ENCODE measurements at places on chromosomes 1 and 21.
A peak's percentile ranks its signal among the peaks of the same experiment; 100 is the strongest.

GRCh38 chr1:213987422-213987926 lies 299 bp upstream of the PROX1 start:
- DNase-seq = no peak

GRCh38 chr21:36010801-36011200 lies 49.5 kb downstream of the SETD4 start:
- DNase-seq = no peak

DNA sequence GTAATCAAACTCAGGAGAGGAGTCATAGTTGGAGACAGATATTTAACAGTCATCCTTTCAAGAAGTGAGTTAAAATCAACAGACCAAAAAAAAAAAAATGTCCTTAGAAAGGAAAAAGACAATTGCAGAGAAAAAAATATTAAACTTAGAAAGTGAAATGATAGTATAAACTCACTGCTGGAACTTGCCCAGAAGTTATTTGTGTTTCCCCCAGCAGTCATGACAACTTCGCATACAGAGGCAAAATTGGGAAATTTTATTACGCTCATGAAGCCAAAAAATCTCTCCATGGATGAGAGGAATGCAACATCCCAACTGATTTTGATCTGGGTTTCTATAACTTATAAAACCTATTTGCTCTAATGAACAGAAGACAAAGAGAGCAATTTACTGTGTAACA lies 198.2 kb downstream of the LRRC7 start:
- DNase-seq = no peak

DNA sequence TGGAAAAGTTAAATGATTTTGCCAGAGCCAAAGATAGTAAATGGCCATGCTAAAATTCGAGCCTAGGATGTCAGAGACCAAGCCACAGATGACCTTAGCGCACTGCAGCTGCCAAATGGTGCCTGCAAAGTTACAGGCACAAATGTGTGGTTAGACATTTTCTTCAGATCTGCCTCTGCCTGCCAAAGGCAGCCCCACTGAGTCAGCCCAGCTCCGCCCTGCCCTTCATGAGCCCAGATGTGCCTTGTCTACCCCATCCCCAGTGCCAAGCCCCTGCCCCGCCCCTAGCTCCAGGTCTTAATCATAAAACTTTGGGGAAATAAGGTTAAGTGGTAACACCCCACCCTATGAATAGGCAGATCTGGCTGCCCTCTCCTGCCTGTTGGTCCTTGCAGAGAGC lies 105.9 kb downstream of the DTL start:
- no peak for DNase-seq

DNA sequence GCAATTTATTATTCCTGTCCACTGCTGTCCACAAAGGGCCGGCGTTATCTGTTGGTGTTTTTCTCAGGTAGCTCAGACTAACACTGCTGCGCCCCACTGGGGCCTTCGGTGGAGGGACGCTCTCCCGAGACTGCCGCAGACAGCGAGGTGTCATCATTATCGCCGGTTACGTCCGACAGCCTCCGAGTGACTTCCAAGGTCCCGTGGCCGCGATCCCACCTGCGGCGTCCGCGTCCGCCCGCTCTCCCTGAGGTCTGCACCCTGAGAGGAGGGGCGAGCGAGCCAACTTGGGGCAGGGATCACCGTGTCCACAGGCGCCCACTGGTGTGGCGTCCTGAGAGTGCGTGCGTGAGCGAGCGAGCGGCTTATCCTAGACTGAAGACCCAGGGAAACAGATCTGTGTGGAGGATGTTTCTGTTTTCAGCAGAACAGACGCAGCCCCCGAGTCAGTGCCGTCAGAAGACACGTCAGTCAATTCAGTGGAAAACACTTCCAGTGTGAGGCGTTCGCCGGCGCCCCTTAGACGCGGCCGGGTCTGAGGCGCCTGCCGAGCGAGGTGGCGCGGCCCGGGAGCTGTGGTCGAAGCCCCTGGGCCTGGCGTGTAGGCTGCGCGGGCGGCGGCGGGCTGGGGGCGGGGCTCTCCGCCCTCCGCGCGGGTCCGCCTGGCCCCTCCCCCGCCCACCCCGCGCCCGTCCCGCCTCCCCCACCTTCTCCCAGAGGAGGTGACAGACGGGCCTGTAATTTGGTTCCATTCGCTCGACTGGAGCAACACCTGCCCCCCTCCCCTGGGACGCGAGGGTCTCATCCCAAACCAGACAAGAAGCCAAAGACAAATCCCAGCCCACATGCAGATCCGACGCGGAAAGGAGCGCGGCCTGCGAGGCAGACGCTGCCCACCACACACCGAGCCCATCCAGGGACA lies 12.6 kb downstream of the NHLH2 start:
- no peak for DNase-seq

GRCh38 chr1:214400131-214400530 lies 119.2 kb downstream of the SMYD2 start:
- no peak for DNase-seq

- DNase-seq = no peak
These were observed 40.2 kb downstream of the TBCE start for GRCh38 chr1:235407419-235407818.

DNA sequence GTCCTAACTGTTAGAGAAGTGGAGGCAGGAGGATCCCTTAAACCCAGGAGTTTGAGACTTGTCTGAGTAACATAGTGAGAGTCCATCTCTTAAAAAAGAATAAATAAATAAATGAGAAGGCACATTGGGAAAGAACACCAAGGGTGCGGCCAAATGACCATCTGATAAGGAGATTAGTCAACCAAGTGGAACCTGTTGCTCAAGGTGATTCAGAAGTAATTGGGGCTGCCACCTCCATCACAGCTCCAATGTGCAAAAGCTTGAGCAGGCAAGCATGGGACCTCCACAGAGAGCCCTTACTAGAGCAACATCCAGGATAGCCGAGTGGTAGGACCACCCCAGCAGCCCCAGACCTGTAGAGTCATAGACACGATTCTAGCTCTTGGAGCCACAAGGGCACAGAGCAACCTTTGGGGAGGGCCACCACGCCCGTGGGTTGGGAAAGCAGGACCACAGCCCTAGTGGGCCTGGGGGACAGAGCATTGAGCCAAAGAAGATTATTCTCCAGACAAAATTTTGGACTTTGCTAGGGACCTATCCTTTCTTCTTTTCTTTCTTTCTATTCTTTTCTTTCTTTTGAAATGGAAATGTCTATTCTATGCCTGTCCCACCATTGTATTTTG lies 40.9 kb downstream of the KCNK1 start:
- DNase-seq = no peak

DNA sequence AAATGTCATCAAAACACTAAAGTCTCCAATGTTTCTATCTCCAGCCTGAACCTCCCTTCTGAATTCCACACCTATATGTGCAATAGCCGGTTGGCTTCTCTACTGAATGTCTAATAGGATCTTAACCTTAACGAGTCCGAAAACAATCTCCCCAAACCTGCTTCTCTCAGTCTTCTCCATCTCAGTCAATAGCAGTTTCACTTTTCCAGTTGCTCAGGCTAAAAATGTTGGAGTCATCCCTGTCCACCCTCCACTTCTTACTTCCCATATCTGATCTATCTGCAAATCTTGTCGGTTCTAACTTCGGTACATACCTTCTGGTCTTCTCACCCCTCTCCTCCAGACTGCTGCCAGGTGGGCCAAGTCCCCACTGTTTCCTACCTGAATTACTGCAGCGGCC lies 25.5 kb upstream of the CITED4 start:
- no peak for DNase-seq

GRCh38 chr1:42118125-42118524 lies 35.1 kb upstream of the GUCA2B start:
- no peak for DNase-seq

DNA sequence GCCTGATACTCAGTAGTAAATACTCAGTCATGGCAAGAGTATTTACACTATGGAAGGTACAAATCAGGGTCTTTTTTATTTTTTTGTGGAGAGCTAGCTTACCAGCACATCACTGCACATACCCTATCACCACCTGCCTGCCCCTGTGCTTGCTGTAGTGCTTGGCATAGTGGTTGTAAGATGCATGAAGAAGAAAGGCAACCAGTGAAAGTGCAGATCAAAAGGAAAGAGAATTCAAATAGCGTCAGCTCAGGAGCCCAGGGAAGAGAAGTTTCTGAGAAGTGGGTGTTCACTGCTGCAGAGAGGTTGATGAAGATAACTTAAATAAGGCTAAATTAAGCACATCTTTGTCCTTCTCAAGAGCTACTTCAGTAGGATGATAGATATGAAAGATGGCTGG lies 76.0 kb downstream of the DTL start:
- DNase-seq = no peak

DNA sequence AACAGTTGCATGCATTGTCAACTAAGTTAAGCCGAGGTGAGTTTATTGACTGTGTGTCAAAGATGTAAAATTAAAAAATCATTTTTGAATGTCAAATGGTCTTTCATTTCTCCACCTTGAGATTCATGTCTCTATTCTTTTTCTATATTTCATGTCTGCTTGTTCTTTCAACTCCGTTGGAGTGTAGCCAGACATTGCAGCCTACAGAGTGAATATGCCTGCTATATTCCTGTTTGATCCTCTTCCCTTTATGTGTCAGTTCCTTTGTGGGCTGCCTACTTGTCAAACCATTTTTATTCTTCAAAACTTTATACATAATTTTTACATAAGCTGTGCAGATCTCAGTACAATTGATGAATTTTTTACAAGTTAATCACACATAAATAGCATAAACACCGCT lies 1325.8 kb upstream of the PRMT6 start:
- DNase-seq = no peak

GRCh38 chr1:93051961-93052360 lies 27.1 kb upstream of the MTF2 start:
- no peak for DNase-seq

GRCh38 chr1:199121047-199121446 lies 482.2 kb downstream of the PTPRC start:
- no peak for DNase-seq

GRCh38 chr1:8460132-8460544 lies 142.2 kb downstream of the SLC45A1 start:
- no peak for DNase-seq

DNA sequence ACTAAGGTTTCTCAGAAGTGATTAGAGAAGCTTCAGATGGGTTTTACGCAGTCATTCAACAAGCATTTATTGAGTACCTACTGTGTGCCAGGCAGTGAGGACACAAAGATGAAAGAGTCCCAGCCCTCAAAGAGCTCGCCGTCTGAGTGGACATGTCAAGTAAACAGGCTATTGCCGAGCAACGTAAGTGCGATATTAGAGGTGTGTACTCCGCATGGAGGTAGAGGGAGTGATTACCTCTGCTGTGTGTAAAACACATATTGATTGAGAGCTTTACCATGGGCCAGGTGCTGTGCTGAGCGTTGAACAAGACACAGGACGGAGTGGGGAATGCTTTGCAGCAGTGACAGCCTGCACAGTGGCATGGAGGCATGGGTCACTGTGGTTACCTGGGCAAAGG lies 49.5 kb upstream of the GPR37L1 start:
- DNase-seq = no peak

GRCh38 chr21:16085421-16085820 lies 355.6 kb downstream of the USP25 start:
- DNase-seq = no peak

DNA sequence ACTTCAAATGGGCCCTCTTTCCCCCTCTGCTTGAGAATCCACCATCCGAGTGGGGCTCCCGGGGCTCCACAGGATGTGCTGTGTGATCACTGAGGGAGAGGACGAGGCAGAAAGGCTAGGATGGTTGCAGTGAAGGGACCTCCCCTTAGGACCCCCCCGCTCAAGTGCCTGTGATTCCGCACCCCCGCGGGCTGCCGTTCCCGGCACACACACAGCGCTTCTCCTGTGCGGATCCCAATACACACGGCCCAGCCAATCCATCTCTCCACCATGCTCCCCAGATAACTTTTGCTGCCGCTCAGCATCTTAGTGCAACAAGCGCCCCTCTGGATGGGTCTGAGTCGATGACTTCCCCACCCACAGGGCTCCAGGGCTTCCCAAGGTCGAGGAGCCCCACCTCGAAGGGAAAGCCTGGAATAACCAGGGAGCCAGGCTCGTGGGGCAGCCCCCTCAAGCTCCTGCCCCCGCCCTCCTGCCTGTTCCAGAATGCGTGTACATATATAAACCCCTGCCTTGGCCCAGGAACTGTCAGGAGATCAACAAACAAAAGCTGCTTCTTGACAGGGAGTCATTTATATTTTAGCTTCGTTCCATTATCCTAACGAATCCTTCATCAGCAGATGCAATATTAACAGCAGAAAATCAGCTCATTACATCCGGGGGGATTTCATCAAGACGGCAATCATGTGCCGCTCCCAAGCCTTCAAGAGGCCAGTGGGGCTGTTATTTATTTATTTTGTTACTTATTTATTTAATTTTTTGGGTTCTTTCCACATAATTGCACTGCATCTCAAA lies 83.7 kb downstream of the CASZ1 start:
- no peak for DNase-seq

DNA sequence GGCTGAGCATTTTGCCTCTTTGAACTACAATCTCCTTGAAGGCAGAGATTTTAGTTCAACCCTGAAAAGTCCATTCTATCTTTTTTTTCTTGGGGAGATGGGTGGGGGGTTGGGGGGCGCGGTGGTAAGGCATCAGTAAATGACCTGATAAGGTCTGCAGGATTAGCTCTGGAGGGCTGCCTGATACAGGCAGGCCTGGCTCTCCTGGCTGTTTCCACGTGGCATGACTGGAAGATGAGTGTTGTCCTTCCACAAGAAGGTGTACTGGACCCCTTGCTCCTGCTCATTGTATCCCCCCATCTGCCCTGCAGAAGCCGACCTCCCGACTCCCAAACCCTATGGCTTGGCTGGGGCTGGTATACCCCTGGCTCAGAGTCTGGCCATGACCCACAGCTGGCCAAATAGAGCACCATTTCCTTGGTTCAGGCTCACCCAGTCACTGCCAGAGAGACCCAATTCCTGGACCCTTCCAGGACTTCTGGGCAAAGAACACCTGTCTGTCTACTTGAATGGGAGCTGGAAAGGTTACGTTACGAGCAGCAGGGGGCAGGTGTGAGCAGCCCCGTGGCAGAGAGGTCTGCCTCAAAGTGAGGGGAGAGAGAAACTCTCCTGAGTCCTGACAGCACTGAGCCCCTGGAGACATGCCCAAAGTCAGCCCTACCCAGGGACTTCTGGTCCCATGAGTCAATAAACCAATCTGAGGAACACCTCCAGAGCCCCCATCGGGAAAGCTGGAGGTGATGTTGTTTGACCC lies 17.0 kb downstream of the DHRS3 start:
- DNase-seq = peak; percentile 40

- no peak for DNase-seq
These were observed 21.9 kb upstream of the ALDH4A1 start for GRCh38 chr1:18924221-18924691.
